ENCODE measurements at places on chromosomes 3 and 15.

- DNase-seq: no peak
Observed at GRCh38 chr3:33403756-33404155, 36.4 kb downstream of the UBP1 start.

DNA sequence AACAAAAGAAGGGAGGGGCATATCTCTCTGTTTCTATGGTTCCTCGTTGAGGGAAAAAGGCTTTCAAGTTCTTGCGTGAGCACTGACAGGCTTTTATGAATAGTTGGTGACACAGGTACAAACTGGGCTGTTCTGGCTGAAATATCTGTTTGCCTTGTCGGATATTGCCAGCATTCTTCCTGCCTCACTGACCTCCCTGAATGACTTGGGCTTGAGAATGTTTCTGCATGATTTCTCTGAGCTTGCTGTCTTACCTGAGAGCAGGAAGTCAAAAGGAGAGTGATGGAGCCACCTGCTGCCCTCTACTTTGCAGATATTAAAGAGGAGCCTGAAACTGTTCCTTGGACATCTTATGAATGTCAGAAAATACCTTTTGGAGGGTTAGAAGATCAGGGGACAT, 4.8 kb downstream of the GCNT3 start:
- no peak for DNase-seq

- DNase-seq: no peak
Observed at GRCh38 chr3:151866711-151867410, 6.6 kb upstream of the SUCNR1 start.

DNA sequence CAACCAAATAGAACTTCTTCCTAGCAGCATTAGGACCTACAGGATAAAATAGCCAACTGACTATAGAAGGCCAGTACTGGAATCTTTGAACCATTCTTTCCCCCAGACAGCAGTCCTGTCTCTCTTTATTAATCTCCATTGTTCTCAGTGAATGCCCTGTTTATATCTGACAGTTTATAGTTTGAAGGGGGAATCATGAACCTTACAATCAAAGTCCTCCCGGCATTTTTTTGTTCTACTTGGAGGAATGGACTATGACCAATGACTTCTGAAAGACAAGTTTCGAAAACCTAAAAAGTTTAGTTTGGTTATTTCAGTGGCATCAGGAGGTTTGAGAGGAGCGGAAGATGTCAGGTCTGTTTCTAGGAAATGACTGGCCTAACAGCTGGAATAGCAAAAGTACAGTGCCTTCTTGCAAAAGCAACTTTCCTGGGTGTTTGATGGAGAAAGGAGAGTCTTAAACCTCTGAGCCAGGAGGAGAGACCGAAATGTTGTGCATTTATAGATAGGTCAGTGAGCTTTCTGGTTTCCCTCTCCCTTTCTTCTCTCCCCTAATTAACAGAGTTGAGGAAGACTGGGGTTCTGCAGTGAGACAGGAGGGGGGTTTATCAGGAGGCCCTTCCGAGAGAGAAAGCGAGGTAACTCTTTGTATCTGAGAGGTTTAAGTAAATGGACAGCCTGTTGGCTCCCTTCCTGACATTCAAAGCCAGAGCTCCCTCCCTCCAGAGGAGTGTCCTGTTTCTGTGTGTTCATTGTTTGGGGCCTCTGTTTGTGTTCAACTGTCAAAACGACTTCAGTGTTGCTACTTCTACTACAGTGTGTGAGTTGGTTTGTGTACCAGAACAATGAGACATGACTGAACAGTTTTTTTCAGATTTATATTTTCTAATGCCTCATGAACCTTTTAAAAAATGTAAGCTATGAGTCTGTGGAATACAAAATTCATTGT, 383.0 kb upstream of the RARB start:
- DNase-seq: peak; percentile 22

DNA sequence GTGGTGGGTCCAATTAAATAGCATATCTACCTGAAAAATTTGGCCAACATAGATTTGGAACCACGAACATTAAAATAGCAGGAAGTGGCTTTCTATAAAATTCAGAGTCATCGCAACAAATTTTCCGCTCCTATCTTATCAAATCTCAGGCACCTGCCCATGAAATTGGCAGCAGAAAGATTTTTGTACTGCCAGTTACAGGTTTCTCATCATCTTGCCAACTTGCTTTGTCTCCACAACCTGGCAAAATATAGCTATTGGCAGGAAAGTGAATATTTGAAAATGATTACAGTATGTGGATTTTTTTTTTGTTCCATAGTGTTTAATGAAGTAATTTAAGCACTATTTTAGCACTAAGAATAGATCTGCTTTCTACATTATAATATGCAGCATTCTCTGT, 161.6 kb upstream of the LRRC3B start:
- no peak for DNase-seq

All from fibroblast of pulmonary artery (primary cell).